ENCODE measurements at places on chromosomes 11 and 22. TPM values are rescaled to one million over a fixed set of nuclear protein-coding genes. Genes with fewer than 3 reads are reported as not detected.
A peak's percentile ranks its signal among the peaks of the same experiment; 100 is the strongest.

The NRIP3 gene
- total RNA-seq = not detected

The PRG3 gene
- total RNA-seq = not detected

The MPZL2 gene
- 21.8 TPM for total RNA-seq

The IGLL1 gene
- not detected for total RNA-seq

- H3K27ac ChIP-seq = no peak overlapping the region
- no peaks in the 10 kb centered on the region for H3K36me3 ChIP-seq
- no peaks in the 10 kb centered on the region for H3K4me1 ChIP-seq
- DNase-seq = no peak
- H3K27me3 ChIP-seq = peaks cover 21% of the 10 kb centered on the region
- H3K4me3 ChIP-seq = no peak overlapping the region
These were observed 3.7 kb upstream of the SPON1 start for GRCh38 chr11:13958641-13959400.

GRCh38 chr11:79437981-79438630 is 2.7 kb downstream of the TENM4 start:
- H3K4me1 ChIP-seq = peaks cover 2% of the 10 kb centered on the region
- peak overlapping the region; percentile 26 for H3K4me3 ChIP-seq
- H3K27me3 ChIP-seq = peaks cover 7% of the 10 kb centered on the region
- H3K36me3 ChIP-seq = no peaks in the 10 kb centered on the region
- H3K27ac ChIP-seq = no peak overlapping the region

- no peak for DNase-seq
- no peaks in the 10 kb centered on the region for H3K27me3 ChIP-seq
- H3K4me1 ChIP-seq = no peaks in the 10 kb centered on the region
- H3K4me3 ChIP-seq = no peak overlapping the region
- no peaks in the 10 kb centered on the region for H3K36me3 ChIP-seq
These were observed 33.8 kb downstream of the ADAMTS8 start for GRCh38 chr11:130394615-130395014.

DNA sequence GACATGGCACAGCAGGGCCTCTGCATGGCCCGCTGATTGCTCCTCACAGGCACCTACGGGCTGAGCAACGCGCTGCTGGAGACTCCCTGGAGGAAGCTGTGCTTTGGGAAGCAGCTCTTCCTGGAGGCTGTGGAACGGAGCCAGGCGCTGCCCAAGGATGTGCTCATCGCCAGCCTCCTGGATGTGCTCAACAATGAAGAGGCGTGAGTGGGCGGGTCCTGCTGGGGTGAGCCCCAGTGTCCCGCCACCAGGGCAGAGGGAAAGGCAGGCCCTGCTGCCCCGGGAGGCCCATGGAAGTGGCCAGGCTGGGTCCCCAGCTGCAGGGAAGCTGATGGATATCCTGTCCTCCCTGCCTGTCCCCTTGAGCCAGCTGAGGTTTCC is 18.6 kb upstream of the DGCR8 start:
- H3K4me3 ChIP-seq = no peak overlapping the region
- H3K36me3 ChIP-seq = peaks cover 19% of the 10 kb centered on the region
- H3K27me3 ChIP-seq = no peaks in the 10 kb centered on the region
- no peaks in the 10 kb centered on the region for H3K4me1 ChIP-seq
- no peak overlapping the region for H3K27ac ChIP-seq

- no peak for DNase-seq
- no peak overlapping the region for H3K27ac ChIP-seq
- H3K27me3 ChIP-seq = no peaks in the 10 kb centered on the region
- no peak overlapping the region for H3K4me3 ChIP-seq
- no peaks in the 10 kb centered on the region for H3K4me1 ChIP-seq
These were observed 365.5 kb downstream of the MN1 start for GRCh38 chr22:27435844-27436576.

GRCh38 chr11:101336858-101337257 is 207.2 kb upstream of the PGR start:
- no peak overlapping the region for H3K27ac ChIP-seq
- H3K36me3 ChIP-seq = no peaks in the 10 kb centered on the region
- no peak for DNase-seq
- H3K27me3 ChIP-seq = no peaks in the 10 kb centered on the region

GRCh38 chr22:33958741-33959140 is 38.5 kb upstream of the LARGE1 start:
- H3K4me3 ChIP-seq = no peak overlapping the region
- DNase-seq = no peak

- no peaks in the 10 kb centered on the region for H3K36me3 ChIP-seq
- no peaks in the 10 kb centered on the region for H3K4me1 ChIP-seq
- no peaks in the 10 kb centered on the region for H3K27me3 ChIP-seq
- no peak for DNase-seq
These were observed 102.6 kb upstream of the SPON1 start for GRCh38 chr11:13859892-13860291.

DNA sequence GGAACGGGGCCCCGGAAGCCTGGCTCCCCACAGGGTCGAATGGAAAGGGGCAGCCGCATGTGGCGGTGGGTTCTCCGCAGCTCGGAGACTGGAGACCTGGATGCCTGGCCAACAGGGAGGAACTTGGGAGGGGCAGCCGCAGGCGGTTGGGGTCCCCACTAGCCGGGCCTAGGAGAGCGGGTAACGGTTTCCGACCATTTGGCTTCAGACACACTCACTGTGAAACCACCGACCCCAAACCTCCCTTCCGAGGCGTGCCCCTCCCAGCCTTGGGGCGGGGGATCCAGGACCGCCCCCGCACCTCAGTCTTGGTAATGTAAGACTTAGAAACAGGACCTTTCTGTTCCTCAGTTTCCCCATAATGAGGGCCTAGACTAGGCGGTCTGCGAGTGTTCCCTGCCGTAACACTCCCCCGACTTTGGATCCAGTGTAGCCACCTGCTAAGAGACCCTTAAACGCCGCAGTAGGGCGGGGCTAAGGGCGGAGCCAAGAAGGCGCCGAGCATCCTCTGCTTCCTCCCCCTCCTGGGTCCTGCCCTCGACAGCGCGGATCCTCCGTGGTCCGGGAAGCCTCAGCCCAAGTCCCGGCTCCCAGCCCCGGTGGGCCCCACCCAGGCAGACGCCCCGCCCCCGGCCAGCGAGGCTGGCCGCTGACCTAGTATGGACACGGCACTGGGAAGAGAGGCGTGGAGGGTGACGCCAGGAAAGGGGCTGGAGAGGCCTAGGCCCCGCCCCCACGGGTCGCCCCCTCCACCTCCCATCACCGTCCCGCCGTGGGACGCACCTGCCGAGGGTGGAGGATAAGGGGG is 1.8 kb upstream of the RASGRP2 start:
- peak overlapping the region; percentile 28 for H3K4me3 ChIP-seq
- H3K36me3 ChIP-seq = no peaks in the 10 kb centered on the region
- no peaks in the 10 kb centered on the region for H3K4me1 ChIP-seq
